SK-N-SH (cell line): ENCODE measurements at places on chromosomes 13 and 19. TPM values are rescaled to one million over a fixed set of nuclear protein-coding genes. Genes with fewer than 3 reads are reported as not detected.

GRCh38 chr13:36126491-36126890, 4.7 kb downstream of the DCLK1 start:
- DNase-seq = no peak

The GDF15 gene
- 74.1 and 129 TPM in 2 replicates for polyA plus RNA-seq

GRCh38 chr19:35261356-35262100, 7.2 kb upstream of the USF2 start:
- no peak for DNase-seq

The MEF2B gene
- polyA plus RNA-seq = 1.0 and 1.1 TPM in 2 replicates

GRCh38 chr13:49305792-49306425, 58.2 kb downstream of the CDADC1 start:
- DNase-seq = no peak
